ENCODE measurements at places on chromosomes 16 and 17. TPM values are rescaled to one million over a fixed set of nuclear protein-coding genes. Genes with fewer than 3 reads are reported as not detected.

DNA sequence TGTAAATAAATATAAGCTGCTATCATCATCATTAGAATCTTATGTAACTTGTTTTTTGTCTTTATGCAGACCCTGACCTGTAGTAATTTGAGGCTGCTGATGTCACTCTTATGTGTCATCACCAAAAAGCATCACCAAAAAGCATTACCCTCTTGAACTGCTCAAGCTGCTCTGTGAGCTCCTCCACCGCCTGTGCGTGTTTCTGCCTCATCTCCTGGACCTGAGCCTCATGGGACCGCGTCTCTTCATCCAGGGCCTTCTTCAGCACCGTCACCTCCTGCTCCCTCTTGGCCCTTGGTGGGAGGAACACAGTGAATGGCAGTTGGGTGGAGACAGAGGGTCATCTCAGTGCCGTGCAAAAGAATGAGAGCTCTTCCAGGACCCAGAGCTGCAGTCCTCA is 82.4 kb downstream of the NDE1 start:
- DNase-seq = no peak

The CCL3 gene
- 2.0 TPM for total RNA-seq

DNA sequence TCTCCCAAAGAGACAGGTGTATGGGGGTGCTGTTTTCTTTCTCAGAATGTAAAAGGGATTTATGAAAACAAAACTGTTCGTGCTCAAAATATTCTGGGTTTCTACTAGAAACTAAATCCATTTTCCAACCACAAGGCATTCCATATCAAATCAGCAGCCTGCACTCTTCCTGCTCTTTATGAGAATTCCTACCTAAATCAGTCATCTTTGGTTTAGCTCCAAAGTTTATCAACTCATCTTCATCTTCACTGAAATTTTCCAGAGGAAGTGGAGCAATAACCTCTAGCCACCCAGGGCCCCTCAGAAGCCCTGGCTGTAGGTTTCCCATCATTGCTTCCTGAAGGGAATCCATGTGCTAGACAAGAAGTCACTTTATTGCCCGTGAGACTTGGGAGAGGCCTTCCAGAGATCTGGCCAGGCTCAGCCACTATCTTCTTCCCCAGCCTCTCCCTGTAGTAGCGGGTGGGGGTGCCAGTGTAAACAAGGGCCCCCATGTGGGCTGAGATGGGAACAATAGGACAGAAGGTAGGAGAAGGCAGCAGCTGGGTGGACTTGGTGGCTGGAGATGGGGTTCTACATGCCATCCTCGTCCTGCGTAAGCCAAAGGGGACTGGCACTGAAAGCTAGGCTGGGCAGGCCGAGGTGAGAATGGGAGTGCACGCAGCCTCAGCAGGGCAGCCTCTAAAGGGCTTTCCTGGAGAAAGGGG is 22.0 kb upstream of the ALDH3A1 start:
- no peak for DNase-seq

The PIK3R6 gene
- 0.61 TPM for total RNA-seq

The CA7 gene
- 46.2 TPM for total RNA-seq

Data from colonic mucosa (tissue), 4 donors.